ENCODE measurements at places on chromosomes 11 and 22. TPM values are rescaled to one million over a fixed set of nuclear protein-coding genes. Genes with fewer than 3 reads are reported as not detected.

GRCh38 chr11:6667733-6668374 is 12.2 kb upstream of the DCHS1 start:
- H3K36me3 ChIP-seq = no peaks in the 10 kb centered on the region
- peak overlapping the region; percentile 43 for H3K4me3 ChIP-seq
- H3K27ac ChIP-seq = peak overlapping the region; percentile 84
- H3K27me3 ChIP-seq = no peaks in the 10 kb centered on the region
- DNase-seq = no peak

- no peaks in the 10 kb centered on the region for H3K4me1 ChIP-seq
- H3K27me3 ChIP-seq = no peaks in the 10 kb centered on the region
- DNase-seq = no peak
- H3K36me3 ChIP-seq = no peaks in the 10 kb centered on the region
- H3K4me3 ChIP-seq = no peak overlapping the region
- H3K27ac ChIP-seq = no peak overlapping the region
These were observed 818.8 kb upstream of the CHORDC1 start for GRCh38 chr11:91041626-91042025.

DNA sequence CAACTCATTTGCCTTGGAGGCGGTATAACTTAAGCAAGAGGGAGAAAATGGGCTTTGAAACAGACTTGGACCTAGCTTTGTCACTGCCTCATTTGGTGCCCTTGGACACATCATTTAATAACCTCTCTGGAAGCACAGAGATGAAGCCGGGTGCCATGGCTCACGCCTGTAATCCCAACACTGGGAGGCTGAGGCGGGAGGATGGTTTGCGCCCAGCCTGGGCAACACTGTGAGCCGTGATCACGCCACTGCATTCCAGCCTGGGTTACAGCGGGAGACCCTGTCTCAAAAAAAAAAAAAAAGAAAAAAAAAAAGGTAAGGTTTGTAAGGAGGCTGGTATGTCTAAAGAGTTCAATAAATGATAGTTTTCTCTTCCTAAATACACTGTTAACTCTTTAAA is 806 bp downstream of the COA4 start:
- peaks cover 6% of the 10 kb centered on the region for H3K36me3 ChIP-seq
- peaks cover 30% of the 10 kb centered on the region for H3K4me1 ChIP-seq
- H3K27ac ChIP-seq = peak overlapping the region; percentile 99
- H3K27me3 ChIP-seq = no peaks in the 10 kb centered on the region

GRCh38 chr22:24134090-24134846 is 47.0 kb upstream of the SUSD2 start:
- H3K4me3 ChIP-seq = no peak overlapping the region
- DNase-seq = peak; percentile 49
- peaks cover 18% of the 10 kb centered on the region for H3K4me1 ChIP-seq
- peaks cover 3% of the 10 kb centered on the region for H3K36me3 ChIP-seq
- H3K27me3 ChIP-seq = no peaks in the 10 kb centered on the region

DNA sequence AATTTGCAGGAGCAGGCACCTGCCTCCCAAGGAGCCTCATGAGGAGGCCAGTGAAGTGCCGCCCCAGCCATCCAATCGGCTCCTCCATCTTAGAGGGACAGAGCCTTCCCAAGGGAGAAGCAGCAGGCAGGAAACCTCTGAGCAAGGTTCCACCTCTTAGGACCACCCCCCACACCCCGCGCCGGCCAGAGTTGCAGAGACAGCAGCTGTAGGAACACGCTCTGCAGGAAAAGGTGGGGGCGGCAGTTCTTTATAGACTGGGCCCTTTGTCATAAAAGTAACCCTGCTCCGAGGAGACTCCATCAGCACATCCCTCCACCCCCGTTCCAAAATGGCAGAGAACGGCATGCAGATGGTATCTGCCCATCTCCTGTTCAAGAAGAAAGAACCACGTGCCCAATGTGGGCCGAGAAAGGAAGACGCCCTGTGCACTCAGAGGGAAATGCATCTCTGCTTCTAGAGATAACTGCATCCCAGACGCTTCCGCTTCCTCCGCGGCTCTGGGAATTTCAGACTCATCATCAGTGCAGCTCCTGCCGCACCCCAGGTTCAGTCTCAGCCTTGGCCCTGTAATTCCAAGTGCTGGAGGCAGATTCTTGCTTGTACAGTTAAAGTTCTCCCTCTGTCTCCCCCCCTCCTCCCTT is 98.5 kb downstream of the SPATA19 start:
- H3K4me3 ChIP-seq = no peak overlapping the region
- peaks cover 5% of the 10 kb centered on the region for H3K27me3 ChIP-seq
- DNase-seq = no peak
- H3K27ac ChIP-seq = no peak overlapping the region
- H3K4me1 ChIP-seq = no peaks in the 10 kb centered on the region
- H3K36me3 ChIP-seq = no peaks in the 10 kb centered on the region

DNA sequence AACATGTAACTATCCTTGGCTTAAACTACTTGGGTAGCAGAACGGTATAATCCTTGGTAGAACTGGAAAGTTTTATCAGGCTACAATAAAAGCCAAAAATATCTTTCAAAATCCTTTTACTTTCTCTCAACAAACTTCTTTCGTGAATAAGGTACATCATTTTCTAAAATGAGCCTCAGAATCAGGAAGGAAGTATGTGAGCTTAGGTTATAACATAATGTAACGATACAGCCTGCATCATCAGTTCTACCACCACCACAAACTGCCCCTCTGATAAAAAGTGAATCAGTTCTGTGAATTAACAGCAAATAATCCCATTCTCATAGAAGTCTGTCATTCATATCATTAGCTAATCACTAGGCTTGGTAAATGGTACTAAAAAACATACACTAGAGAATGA is 244.3 kb downstream of the SBF2 start:
- no peak overlapping the region for H3K4me3 ChIP-seq
- H3K27me3 ChIP-seq = no peaks in the 10 kb centered on the region
- H3K4me1 ChIP-seq = no peaks in the 10 kb centered on the region
- no peaks in the 10 kb centered on the region for H3K36me3 ChIP-seq
- H3K27ac ChIP-seq = no peak overlapping the region

DNA sequence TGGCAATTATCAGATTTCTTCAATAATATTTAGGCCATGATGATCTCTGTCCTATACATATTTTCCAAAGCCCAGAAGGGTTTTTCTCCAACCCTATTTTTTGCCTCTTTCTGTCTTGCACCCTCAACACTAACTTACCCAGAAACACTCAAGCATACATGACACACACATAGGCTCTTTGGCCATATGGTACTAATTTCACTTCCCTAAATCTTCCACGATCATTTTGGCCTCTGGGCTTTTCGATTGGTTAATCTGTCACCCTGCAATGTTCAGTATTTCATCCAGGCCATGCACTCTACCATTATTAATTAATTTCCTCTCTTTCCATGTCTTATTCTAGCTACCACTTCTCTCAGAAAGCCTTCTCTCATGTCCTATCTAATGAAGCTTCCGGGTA is 59.8 kb downstream of the LUZP2 start:
- no peaks in the 10 kb centered on the region for H3K27me3 ChIP-seq
- H3K36me3 ChIP-seq = no peaks in the 10 kb centered on the region
- no peaks in the 10 kb centered on the region for H3K4me1 ChIP-seq
- DNase-seq = no peak

DNA sequence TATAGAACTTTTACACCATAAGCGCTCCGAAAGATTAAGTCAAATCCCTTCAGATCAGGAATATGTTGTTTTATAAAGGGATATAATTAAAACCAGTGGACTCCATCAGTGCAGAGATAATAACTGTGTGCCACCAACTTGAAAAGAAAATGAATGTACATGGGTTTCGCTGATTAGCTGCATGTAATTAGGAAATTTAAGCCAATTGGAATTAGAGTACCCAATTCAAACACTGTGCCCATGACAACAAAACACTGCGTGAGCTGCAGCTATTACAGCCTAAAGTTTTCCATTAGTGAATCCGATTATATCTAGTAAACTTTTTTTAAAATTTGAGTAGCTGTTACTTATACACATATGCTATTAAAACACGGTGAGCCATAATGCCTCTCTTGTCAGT is 392.3 kb upstream of the ARHGAP42 start:
- no peak overlapping the region for H3K4me3 ChIP-seq
- DNase-seq = no peak
- H3K36me3 ChIP-seq = no peaks in the 10 kb centered on the region
- no peaks in the 10 kb centered on the region for H3K4me1 ChIP-seq
- no peaks in the 10 kb centered on the region for H3K27me3 ChIP-seq
- no peak overlapping the region for H3K27ac ChIP-seq

GRCh38 chr11:120719348-120719747 is 207.8 kb downstream of the GRIK4 start:
- H3K4me1 ChIP-seq = peaks cover 9% of the 10 kb centered on the region
- no peaks in the 10 kb centered on the region for H3K36me3 ChIP-seq
- H3K27ac ChIP-seq = no peak overlapping the region
- H3K27me3 ChIP-seq = peaks cover 54% of the 10 kb centered on the region
- DNase-seq = no peak
- no peak overlapping the region for H3K4me3 ChIP-seq

DNA sequence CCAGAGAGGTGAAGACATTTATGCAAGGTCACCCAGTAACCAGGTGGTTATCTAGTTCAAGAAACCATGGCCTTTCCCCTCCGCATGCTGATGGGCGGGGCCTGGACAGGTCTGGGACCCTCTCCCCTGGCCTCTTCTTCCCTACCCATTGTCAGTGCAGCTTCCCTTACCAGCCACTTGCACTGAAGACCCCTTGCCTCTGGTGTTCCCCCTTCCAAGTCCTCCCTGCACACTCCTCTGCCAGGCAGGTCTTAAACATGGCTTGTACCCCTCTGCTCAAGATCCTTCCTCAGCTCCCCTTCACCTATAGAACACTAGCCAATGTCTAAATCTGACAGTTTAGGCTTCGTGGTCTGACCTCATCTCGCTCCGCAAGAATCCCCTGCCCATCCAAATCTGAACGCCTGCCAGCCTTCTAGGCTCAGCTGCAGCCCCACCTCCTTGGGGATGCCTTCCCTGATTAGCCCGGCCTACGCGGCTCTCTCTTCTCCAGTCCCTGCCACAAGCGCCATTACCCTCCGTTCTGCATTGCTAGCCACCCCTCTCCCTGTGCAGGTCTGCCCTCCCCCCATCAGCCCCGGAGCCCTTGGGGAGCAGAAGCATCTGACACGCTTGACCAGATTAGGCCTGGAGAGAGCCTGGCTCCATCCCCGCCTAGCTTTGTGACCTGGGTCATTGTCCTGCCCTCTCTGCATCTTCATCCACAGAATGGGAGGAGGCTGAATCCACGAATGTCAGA is 213.8 kb downstream of the DSCAML1 start:
- DNase-seq = no peak
- peaks cover 65% of the 10 kb centered on the region for H3K27me3 ChIP-seq
- H3K27ac ChIP-seq = no peak overlapping the region

DNA sequence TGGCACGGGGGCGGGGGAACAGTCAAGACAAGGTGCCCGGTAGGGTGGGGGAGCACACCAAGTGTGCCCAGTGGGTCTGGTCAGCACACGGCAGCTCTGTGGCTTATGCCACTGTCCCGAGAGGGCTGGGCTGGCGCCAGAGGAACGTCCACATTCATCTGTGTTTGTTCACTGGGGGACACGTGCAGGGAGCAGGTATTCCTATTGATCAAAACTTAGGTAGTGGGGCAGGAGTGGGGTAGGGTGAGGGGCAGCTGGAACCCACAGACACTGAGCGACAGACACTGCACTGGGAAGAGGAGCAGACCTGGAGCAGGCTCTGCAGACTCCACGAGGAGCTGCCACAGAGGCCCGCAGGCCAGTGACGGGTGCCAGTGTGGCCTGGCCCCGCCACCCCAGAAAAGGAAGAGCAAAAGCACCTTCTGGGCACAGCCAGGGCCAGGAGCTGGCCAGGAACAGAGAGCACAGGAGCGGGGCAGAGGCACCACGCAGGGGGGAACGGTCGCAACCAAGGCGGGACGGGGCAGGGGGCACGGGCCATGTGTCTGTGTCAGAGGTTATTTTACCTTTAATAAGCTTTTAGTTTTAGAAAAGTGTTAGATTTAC is 2.1 kb upstream of the MOB2 start:
- H3K36me3 ChIP-seq = no peaks in the 10 kb centered on the region
- H3K27ac ChIP-seq = peak overlapping the region; percentile 86
- H3K4me1 ChIP-seq = peaks cover 36% of the 10 kb centered on the region

DNA sequence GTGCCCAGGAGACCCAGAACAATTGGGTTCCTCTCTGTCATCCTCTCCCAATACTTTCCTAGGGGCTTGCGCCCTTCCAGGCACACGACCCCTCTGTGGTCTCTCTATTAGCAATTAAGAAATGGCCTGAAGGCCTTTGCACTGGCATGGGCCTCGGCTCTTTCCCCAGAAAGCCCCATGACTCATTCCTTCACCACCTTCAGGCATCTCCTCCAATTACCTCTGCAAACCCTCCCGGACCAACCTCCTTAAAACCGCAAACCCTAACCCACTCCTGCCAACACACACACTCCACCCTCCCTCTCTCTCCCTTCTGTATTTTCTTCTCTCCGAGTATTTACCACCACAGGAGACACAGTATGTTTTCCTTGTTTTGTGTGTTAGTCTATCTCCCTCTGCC is 36.7 kb downstream of the LARGE1 start:
- no peak overlapping the region for H3K27ac ChIP-seq
- no peak for DNase-seq
- H3K4me3 ChIP-seq = no peak overlapping the region
- no peaks in the 10 kb centered on the region for H3K4me1 ChIP-seq
- no peaks in the 10 kb centered on the region for H3K36me3 ChIP-seq

- peaks cover 3% of the 10 kb centered on the region for H3K36me3 ChIP-seq
- no peak for DNase-seq
- H3K4me1 ChIP-seq = peaks cover 7% of the 10 kb centered on the region
- H3K4me3 ChIP-seq = no peak overlapping the region
- no peak overlapping the region for H3K27ac ChIP-seq
These were observed 67.1 kb downstream of the KIAA1671 start for GRCh38 chr22:25019427-25020184.

- no peak for DNase-seq
- peaks cover 5% of the 10 kb centered on the region for H3K4me1 ChIP-seq
- H3K4me3 ChIP-seq = peak overlapping the region; percentile 25
- H3K36me3 ChIP-seq = peaks cover 2% of the 10 kb centered on the region
These were observed 171.5 kb upstream of the B3GAT1 start for GRCh38 chr11:134583397-134583990.

Gene CARD16
- total RNA-seq = 49.1 TPM

- H3K27me3 ChIP-seq = no peaks in the 10 kb centered on the region
- H3K36me3 ChIP-seq = no peaks in the 10 kb centered on the region
- DNase-seq = no peak
- H3K4me1 ChIP-seq = no peaks in the 10 kb centered on the region
- no peak overlapping the region for H3K4me3 ChIP-seq
- no peak overlapping the region for H3K27ac ChIP-seq
These were observed 8.2 kb upstream of the MUC5AC start for GRCh38 chr11:1149545-1149944.

GRCh38 chr22:20039683-20040325 is 18.9 kb downstream of the TANGO2 start:
- H3K4me3 ChIP-seq = no peak overlapping the region
- peaks cover 2% of the 10 kb centered on the region for H3K36me3 ChIP-seq
- H3K4me1 ChIP-seq = peaks cover 16% of the 10 kb centered on the region
- DNase-seq = no peak
- peak overlapping the region; percentile 27 for H3K27ac ChIP-seq
